ENCODE measurements at places on chromosomes 11 and 22.
A peak's percentile ranks its signal among the peaks of the same experiment; 100 is the strongest.

- DNase-seq: no peak
These were observed 5.1 kb downstream of the POU2AF3 start for GRCh38 chr11:111303461-111303860.

DNA sequence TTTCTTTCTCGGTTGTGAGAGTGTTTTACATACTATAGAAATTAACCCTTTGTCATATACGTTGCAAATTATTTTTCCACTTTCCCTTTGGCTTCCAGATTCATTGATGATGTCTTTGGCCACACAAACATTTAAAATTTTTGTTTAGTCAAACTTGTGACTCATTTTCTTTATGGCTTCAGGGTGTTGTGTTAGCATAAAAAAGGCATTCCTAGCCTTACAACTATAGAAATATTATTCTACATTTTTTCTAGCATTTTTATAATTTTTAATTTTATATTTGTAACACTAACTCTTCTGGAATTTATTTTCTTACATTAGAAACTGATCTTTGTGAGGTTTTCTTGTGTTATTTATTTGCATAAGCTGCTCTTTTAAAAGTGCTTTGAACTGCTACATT is 12.1 kb downstream of the GRIA4 start:
- no peak for DNase-seq

- DNase-seq: peak; percentile 86
These were observed 119.9 kb upstream of the RASSF10 start for GRCh38 chr11:12889243-12889642.

- no peak for DNase-seq
These were observed 9.2 kb downstream of the OR8B4 start for GRCh38 chr11:124415356-124415923.

GRCh38 chr11:117722082-117722481 is 74.9 kb downstream of the DSCAML1 start:
- DNase-seq: no peak

DNA sequence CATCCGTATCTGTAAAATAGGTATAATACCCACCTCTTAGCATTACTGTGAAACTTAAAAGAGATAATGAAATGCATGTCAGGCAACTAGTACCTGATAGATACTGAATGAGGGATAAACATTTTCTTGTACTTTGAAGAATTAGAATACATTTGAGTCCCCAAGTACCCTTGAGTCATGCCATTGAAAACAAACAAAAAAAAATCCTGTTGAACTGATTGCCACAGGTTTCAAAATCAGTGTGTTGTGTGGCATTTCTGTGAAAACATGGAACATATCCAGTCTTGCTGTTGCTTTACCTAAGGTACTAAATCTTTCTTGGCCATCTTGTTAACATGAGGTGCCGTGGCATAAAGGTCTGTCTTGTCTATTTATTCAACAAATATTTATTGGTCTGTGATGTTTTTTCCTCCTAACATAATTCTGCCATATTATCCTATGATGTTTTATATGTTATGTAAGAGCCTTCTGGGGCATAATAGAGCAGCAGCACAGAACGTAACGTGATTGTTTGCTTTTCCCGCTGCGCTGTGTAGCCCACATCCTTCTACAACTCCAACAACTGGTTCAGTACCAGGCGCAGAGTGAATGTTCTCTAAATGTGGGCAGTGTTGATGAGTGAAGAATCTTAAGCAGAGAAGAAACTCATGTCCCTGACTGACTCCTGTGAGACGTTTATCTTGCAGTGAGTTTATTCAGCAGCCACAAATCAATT is 79.3 kb upstream of the RAB1B start:
- DNase-seq: no peak

DNA sequence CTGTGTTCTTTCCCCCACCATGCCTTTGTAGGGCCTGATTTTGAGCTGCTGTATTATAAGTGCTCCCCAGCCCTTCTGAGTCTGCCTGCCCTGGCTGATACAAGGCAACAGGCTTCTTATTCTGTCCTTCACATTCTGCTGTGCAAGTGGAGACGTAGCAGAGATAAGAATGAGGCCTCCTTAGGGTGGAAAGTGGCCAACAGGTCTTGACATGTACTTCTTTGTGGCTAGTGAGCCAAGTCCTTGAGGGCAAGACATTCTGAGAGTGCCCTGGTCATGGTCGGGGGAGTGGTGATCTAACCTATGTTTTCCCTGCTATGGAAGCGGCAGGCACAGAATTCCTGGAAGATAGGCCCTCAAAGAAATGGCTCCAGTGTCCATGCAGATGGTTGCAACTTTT is 235.7 kb upstream of the CADM1 start:
- DNase-seq: no peak

DNA sequence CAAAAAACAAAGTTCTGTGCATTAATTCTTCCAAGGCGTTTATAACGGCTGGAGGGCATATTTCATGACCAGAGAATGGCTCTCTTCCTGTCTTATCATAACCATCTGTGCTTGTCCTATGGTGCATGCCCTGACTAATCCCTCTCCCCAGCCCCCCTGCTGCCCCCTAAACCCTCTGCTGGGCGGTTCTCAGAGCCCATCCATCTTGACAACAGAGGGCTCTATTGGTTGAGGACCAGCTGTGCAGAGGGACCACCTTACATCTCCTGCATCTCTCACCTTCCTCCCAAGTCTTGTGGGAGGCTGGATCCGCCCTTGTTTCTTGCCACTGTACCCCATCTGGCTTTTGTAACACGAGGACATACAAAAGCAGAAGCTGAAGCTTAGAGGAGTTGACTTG is 282.1 kb downstream of the MIAT start:
- DNase-seq: no peak

GRCh38 chr11:10474551-10474950 is 19.5 kb downstream of the AMPD3 start:
- DNase-seq: no peak

DNA sequence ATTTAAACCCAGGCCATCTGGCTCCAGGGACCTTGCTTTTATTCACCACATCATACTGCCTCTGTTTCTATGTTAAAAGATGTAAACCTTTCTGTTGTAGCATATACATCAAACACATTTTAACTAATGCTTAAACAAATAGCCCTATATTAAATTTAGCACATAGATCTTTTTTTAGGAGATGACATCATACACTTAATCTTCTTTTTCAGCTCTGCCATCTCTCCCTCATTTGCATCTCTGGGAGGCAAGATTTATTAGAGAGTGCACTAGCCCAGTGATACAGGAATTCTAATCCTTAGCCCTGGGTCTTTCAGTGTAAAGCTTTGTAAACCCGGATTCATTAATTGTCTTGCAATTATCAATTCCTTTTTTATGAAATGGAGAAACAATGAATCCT is 13.6 kb downstream of the OR5D16 start:
- DNase-seq: no peak

- DNase-seq: no peak
These were observed 70.1 kb downstream of the SYT9 start for GRCh38 chr11:7321473-7322450.

DNA sequence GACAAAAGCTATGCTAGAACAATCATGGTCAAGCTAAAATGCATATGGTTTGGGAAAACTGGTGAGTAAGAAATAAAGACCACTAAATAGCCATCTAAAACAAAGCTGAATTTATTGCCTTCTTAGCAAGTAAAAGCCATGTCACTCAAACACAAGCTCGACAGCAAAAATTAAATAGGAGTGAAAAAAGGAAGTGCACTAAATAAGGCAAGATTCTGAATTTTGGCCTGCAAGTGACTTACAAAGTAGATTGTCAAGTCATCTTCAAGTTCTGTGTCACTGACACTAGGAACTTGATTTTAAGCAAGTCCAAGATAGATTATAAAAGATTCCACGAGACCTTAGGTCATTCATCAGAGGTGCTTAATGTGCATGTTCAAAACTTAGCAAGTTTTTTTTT is 27.4 kb downstream of the TUG1 start:
- no peak for DNase-seq

DNA sequence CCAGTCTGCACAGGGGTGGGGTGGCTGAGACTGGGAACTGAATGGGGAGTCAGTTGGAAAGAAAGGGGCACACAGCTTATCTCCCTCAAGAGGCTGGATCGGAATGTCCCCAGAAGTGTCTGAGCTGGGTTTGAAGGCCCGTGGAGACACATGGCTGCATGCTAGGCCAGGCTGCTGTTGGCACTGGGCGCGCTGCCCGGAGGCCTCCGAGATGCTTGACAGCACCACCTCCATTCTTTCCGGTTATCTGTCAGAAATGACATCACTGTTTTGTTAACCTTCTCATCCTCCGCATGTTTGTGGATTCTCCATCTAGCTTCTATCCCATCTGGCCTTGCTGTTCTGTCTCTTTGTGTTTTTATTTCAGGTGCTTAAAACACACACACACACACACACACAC is 85.5 kb downstream of the APIP start:
- DNase-seq: no peak

DNA sequence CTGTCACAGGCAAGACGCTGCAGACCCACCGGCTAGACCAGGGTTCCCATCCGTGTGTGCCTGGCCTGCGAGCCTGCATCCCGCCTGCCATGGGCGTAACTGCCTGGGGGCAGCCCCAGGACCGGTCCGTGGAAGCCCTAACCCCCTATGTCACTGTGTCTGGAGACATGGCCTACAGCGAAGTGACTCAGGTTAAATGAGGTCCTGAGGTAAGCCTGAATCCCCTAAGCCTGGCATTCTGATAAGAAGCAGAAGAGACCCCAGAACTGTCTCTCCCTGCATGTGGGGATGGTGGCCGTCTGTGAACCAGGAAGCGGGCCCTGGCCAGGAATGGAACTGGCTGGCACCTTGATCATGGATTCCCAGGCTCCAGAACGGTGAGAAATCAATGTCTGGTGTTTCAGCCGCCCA is 570.1 kb downstream of the BRD1 start:
- peak; percentile 33 for DNase-seq

GRCh38 chr22:41638124-41638523 is 17.0 kb downstream of the XRCC6 start:
- DNase-seq: peak; percentile 24

DNA sequence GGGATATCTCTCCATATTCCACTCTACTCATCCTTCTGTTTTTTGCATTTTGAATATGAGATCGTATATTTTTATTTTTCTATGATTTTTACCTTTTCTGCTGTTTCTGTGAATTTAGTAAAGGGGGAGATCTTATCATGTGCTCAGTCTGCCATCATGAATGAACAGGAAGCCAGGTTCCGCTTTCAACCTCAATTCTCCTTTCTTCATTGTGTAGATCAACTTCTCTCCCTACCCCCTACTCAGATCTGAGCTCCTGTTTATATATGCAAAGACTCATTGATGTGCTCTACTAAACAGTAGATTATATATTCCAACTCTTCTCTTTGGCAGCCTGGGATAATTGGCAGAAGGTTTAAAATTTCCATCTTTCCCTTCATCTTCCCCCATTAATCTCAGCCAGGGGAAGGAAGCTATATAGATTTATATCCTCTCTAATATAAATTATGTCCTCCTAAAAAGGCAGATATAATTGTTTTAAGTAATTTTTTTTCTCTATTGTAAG is 336.7 kb upstream of the PLET1 start:
- DNase-seq: no peak

GRCh38 chr11:8756201-8756600 is 73.6 kb downstream of the RPL27A start:
- DNase-seq: no peak

GRCh38 chr11:120146413-120147093 is 8.6 kb upstream of the TRIM29 start:
- no peak for DNase-seq

- DNase-seq: no peak
These were observed 61.3 kb upstream of the CREB3L1 start for GRCh38 chr11:46216019-46216764.

DNA sequence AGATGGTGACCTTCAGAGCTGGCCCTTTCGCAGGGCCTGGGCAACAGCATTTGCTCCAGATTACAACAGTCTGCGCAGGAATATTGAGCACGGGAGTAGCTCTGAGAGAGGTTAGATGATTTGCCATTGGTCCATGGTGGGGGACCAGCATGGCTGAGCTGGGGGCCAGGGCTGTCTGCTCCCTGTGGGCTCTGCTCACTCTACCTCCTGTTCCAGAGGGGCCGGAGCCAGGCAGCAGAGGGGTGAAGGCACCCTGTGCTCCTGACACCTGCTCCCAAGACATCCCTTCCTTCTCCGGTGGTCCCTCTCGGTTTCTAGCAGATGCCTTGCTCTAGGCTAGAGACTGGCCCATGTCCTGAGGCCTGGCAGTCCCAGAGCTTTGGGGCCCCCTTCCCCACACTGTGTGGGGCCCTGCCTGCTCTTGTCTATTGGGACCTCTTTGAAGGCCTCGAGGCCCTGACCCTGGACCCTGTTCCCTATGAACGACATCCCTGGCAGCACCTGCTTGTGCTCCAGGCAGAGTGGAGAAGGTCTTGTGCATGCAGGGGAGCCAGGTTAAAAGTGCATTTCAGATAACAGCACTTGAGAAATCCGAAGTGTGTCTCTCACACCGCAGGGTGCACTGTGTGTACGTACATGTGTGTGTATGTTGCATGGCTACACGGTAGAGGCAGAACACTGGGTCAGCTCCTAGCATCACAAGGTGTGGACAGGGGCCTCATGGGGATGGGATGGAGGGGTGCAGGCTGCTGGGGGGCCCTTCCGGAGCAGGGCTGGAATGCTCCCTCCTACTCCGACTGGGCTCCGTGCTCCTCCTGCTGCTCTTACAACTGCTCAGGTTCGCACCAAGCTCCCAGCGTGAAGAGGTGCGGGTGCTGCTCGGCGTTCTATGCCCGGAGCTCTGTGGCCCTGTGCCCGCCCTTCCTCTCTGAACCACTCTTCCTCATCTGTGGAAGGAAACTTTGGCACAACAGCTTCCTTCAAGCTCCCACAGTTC is 123.3 kb upstream of the B3GAT1 start:
- peak; percentile 70 for DNase-seq

DNA sequence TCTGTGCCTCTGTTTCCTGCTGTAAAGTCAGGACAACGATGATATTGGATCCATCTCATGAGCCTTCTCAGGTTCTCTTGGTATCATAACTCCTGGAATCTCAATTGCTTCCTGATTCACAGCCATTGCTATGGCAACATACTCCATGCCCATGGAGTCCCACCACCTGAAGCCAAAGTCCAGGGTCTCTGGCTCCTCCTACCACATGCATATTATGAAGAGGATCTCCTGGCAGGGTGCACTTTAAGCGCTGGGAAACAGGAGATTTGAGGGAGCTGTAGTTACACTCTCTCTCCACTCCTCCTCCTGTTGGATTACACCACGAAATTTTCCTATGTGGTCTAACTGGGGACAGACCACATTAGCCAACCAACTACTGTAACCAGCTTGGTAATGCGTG is 130.9 kb upstream of the SEZ6L start:
- DNase-seq: no peak

GRCh38 chr11:10581481-10582019 is 13.1 kb upstream of the LYVE1 start:
- no peak for DNase-seq

GRCh38 chr11:10392095-10393079 is 62.7 kb upstream of the AMPD3 start:
- DNase-seq: no peak

DNA sequence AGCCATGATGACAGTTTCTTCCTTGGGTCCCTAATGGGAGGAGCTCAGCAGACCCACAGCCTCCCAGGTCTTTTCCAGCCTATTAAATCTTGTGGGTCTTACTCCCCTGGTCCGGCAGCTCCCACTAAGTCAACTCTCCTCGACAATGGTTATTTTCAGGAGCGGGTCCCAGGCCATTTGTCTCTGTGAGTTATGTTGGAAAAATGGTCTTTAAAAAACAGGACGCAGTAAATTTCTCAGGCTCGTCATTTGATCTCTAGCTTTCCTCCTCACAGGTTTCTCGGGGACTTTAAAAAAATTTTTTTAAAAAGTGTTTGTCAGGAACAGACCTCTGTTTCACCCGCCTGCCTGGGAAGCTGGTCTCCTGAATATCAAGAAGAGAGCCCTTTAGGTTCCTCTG is 397.5 kb upstream of the NARS2 start:
- no peak for DNase-seq

- DNase-seq: no peak
These were observed 8.6 kb downstream of the HSCB start for GRCh38 chr22:28750471-28750881.

- no peak for DNase-seq
These were observed 30.7 kb downstream of the EHF start for GRCh38 chr11:34651551-34651950.
